ENCODE measurements at places on chromosomes 11 and 22. TPM values are rescaled to one million over a fixed set of nuclear protein-coding genes. Genes with fewer than 3 reads are reported as not detected.

DNA sequence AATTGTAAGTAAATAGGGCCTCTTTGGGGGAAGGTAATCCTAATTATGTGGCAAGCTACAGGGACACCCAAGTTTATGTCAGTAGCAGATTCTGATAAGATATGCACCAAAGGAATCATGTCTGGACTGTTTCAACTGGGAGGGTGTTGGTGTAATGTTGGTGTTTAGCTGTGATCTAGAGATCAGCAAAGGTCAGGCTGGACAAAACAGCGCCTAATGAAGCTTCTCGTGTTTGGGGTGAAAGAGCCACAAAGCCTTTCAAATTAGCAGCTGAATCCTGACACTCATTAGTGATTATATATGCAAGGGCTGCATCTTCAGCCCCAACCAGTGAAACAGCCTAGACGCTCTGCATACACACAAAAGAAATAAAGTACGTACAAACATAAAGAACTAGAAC, 106.3 kb downstream of the MPPED2 start:
- H3K36me3 ChIP-seq = no peaks in the 10 kb centered on the region
- H3K4me1 ChIP-seq = peaks cover 13% of the 10 kb centered on the region
- no peak overlapping the region for H3K27ac ChIP-seq
- H3K4me3 ChIP-seq = no peak overlapping the region

CD248 gene
- polyA plus RNA-seq = 0.13 TPM

SGSM1 gene
- not detected for polyA plus RNA-seq

DNA sequence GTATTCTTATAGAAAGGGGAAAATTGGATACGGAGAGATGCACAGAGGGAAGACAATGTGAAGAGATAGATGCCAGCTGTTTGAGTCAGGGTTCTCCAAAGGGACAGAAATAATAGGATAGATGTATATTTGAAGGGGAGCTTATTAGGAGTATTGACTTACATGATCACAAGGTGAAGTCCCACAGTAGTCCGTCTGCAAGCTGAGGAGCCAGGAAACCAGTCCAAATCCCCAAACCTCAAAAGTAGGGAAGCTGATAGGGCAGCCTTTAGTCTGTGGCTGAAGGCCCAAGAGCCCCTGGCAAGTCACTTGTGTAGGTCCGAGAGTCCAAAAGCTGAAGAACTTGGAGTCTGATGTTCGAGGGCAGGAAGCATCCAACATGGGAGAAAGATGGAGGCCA, 569.6 kb upstream of the LARGE1 start:
- H3K4me3 ChIP-seq = no peak overlapping the region
- DNase-seq = no peak
- no peak overlapping the region for H3K27ac ChIP-seq
- H3K36me3 ChIP-seq = no peaks in the 10 kb centered on the region
- H3K4me1 ChIP-seq = no peaks in the 10 kb centered on the region

DNA sequence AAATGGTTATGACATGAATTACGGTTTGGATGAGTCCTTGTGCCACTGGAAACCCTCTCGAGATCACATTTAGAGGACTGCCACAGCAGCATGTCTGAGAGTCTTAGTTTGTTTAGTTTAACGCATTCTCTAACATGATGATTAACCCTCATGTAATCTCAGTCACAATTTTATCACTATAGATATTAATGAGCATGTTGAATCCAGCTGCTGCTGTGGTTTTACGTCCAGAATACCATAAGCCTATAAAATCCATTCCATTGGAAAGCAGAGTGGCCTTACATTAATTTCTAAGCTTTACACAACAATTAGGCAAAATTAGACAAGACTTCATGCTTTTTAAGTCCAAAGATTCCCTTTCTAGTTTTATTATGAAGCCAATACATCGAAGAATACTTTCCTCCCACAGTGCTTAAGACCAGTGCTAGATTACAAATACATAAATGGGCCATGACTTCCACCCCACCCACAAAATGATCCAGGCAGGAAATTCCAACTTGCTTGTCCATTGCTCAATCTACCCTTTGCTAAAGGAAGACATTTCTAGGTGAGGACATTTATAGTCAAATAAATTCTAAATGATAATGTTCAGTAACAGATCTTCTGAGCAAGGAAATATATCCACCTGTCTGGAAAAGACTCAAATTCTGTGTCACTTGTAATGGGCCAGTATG, 3.5 kb upstream of the ELMOD1 start:
- H3K4me3 ChIP-seq = no peak overlapping the region
- peaks cover 62% of the 10 kb centered on the region for H3K27me3 ChIP-seq
- no peaks in the 10 kb centered on the region for H3K36me3 ChIP-seq
- DNase-seq = no peak

ADM gene
- polyA plus RNA-seq = 9.5 TPM

DNA sequence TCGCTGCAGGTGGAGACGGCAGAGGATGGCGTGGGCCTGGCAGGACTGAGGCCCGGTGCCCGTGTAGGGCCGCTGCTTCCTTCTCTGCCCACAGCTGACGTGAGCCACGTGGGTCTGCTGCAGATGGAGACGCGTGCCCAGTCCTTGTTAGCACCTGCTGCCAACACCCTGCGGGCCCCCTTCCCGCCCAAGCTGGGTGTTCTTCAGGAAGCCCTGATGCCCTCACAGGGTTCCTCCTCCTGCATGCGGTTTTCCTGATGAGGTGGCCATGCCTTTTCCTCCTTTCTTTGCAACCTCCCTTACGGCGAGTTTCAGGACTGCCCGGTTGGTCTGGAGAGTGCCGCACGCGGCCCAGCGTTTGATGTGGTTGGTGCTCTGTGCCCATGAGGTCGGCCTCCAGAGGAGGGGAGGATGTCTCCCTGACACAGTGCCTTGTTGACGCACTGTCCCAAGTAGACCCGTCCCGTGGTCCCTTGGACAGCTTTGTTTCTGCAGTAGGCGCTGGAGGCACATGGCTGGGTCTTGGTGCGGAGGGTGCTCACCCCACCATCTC, 44.7 kb downstream of the AP2A2 start:
- H3K36me3 ChIP-seq = peaks cover 39% of the 10 kb centered on the region
- H3K27me3 ChIP-seq = no peaks in the 10 kb centered on the region
- no peak overlapping the region for H3K27ac ChIP-seq
- H3K4me3 ChIP-seq = no peak overlapping the region
- DNase-seq = no peak

Measured in CD14-positive monocyte (primary cell).